Mesenteric fat pad (tissue), 1 donor: ENCODE measurements at places on chromosomes 1 and 21.

- DNase-seq, result no peak
Observed at GRCh38 chr1:63601463-63601862, 8.3 kb downstream of the PGM1 start.

DNA sequence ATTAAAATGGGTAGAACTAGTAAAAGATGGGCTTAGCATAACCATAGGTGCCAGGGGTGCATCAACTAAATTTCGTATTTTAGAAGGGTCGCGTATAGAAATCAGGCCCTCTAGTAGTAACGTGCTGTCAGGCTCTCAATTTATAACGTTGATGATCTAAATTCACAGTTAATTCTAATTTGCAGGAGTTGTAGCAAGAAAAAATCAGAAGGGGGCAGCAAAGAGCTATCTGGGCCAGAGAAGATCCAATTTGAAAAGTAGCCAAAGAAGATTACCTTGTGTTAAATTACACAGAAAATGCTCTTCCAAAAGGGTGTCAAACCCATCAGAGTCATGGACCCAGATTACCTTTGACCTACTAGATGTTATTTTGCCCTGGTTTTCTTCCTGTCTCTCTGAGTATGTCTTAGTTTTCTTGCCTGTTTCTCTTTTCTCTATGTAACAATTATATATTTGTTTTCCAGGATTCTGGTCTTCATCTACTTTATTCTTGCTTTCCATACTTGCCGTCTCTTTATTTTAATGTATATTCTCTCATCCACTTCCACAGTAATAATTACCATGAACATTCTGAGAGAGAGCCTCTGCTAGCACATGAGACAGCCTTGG, 1030.9 kb downstream of the AMY1C start:
- no peak for DNase-seq

DNA sequence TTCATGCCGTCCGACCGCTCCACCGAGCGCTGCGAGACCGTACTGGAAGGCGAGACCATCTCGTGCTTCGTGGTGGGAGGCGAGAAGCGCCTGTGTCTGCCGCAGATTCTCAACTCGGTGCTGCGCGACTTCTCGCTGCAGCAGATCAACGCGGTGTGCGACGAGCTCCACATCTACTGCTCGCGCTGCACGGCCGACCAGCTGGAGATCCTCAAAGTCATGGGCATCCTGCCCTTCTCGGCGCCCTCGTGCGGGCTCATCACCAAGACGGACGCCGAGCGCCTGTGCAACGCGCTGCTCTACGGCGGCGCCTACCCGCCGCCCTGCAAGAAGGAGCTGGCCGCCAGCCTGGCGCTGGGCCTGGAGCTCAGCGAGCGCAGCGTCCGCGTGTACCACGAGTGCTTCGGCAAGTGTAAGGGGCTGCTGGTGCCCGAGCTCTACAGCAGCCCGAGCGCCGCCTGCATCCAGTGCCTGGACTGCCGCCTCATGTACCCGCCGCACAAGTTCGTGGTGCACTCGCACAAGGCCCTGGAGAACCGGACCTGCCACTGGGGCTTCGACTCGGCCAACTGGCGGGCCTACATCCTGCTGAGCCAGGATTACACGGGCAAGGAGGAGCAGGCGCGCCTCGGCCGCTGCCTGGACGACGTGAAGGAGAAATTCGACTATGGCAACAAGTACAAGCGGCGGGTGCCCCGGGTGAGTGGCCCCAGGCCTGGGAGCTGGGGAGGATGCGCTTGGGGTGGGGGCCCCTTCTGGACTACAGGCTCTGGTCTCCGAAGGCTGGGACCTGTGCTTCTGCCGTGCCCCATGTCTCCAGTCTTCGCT, 1.1 kb downstream of the SKI start:
- no peak for DNase-seq

DNA sequence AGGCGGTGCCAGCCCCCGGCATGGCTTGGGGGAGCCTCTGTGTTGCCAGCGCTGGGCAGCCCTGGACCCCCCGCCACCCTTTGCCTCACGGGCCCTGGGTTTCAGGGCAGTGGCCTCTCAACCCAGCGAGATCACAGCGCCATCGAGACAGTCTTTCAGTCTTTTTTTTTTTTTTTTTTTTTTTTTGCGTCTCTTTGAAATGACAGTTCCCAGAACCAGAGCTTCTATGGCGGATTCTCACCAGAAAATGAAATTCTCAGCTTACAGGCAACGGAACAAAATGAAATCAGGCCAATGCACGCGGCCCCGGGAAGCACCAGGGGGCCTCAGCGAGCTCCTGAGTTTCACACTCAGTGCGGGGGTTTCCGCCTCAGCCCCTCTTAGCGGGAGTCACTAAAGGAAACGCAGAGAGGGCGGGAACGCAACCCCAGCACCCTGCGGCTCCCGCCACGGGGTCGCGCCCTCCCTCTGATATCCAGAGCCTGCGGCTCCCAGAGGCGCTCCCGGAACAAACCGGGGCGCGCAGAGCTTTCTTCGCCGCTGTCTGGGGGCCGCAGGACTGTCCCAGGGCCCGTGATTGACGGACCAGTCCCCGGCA, 8.0 kb upstream of the COL6A1 start:
- DNase-seq, result peak; percentile 92

GRCh38 chr1:234617131-234617985, 7.4 kb upstream of the IRF2BP2 start:
- no peak for DNase-seq

- no peak for DNase-seq
Observed at GRCh38 chr1:156690675-156691036, 13.4 kb upstream of the NES start.

DNA sequence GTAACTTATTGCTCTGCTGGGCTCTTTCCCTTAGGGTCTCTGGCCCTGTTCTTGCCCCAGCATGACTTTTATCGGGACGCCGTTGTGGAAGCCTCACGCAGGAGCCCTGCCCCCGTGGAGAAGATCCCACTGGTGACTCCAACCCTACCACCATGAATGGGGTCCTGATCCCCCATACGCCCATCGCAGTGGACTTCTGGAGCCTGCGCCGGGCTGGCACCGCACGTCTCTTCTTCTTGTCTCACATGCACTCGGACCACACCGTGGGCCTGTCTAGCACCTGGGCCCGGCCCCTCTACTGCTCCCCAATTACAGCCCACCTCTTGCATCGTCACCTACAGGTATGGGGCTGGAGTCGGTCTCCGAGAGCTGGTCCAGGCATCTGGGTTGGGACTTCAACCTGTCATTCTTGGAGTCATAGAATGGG, 322 bp downstream of the DCLRE1B start:
- no peak for DNase-seq
